ENCODE measurements at places on chromosomes 5 and 9.

DNA sequence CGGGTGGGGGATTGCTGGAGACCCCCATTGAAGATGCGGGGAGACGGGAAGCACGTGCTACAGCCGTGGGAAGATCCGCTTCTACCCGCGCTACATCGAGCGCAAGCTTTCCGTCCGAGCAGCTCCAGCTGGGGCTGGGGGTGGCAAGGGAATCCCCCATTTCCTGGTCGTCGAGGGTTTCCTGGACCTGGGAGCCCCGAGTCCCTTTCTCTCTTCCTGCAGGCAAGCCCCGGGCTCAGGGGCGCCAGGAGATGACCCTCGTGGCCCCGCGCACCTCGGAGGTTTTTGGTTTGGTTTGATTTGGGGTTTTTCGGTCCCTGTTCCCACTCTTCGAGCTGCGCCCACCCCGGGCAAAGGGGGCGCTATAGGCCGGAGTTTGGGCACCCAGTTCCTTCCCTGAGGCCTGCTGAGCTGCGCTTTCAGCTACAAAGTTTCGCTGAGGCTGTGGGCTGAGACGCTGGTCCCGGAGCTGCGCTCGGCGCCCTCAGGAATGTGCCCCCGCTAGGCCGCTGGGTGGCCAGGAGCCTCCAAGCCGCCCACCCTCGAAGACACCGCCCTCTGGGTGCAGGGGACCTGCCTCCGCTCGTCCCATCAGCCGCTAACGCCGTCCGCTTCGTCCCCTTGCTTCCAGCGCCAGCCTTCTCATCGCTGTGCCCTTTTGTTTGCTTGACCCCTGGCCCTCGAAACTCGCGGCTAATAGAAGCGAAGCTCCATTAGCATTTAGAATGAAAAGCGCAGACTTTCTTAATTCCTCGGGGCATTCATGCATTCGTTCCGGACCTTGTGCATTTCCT, 2.9 kb downstream of the NR4A3 start:
- peak; percentile 78 for DNase-seq

DNA sequence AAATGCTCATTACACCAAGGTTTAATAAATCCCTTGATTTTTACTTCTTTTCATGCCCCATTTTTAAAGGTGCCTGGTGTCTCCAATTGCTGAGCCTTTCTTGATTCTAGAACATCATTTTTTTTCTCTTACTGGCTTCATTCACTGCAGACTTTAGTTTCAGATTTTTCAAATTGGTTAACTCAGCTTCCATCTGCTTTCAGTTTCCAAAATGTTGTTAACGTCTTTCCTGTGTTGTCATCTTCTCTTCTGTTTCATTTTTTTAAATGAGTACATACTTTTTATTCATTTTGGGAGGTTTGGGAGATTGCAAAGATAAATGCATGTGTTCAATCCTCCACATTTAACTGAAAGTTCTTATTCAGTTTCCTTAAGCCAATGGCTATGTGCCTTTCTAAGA, 126.4 kb upstream of the CCNG1 start:
- DNase-seq: no peak

DNA sequence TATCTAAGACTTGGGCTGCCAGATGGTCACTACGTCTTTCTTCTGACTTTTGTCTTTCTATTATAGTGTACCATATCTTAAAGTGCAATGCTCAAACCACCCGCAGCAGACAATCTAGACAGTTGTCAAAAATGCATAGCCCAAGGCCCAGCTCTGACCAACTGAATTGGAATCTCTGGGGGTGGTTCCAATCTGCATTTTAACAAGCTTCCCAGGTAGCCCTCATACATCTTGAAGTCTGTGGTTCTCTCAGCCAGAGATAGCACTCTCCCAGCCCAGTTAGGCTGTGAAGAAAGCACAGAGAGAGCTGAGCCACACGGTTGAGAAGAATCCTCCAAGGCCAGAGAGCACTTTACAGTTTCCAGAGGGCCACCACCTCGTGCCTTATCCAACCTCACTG, 128.2 kb upstream of the HAND1 start:
- peak; percentile 76 for DNase-seq

DNA sequence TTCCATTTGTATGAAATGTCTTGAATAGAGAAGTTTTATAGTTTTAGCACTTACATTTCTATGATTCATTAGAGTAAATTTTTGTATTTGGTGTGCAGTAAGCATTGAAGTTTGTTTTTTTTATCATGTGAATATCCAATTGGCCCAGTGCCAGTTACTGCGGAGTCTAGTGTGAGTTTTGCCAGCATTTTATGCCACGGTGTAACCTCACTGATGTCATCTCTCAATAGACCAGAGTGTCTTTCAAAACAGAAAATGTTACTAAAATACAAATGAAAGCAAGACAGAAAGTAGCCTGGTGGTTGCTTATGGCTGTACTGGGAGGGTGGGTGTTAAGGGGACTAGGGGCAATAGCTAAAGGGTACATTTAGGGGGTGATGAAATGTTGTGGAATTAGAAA, 62.8 kb downstream of the IPPK start:
- no peak for DNase-seq

DNA sequence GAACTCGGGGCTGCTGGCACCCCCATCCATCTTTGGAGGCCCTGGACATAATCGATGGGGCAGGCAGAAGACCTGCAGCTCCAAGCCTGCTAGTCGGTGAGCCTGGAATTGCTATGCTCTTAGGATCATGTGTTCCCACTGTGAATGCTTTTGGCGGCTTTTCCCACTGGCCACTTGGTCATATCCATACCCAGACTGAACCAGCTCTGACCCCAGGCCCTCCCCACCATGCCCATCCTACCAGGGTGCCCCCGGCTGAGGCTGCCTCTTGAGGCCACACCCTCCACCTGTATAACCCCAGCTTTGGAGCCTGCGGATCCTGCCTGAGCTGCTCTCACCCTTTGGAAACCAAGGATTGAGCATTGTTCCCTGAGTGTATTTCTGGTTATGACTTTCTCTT, 113.5 kb downstream of the TENT4A start:
- no peak for DNase-seq

DNA sequence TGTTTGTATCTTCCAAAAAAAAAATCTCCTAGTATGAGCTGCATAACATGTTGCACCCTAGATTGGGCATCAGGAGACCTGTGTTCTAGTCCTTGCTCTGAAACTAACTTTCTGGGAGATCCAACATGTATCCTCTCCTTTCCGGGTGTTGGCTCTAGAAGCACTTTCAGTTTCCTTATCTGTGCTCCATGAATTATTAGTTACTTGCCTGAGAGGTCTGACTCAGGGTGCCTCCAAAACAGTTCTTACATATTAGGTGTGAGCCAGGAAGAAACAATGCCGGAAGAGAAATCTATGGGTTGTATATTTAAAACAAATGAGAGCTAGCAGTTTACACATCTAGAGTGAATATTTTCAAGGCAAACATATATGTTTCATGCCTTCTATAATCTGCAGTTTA, 36.7 kb upstream of the SLC36A2 start:
- no peak for DNase-seq

DNA sequence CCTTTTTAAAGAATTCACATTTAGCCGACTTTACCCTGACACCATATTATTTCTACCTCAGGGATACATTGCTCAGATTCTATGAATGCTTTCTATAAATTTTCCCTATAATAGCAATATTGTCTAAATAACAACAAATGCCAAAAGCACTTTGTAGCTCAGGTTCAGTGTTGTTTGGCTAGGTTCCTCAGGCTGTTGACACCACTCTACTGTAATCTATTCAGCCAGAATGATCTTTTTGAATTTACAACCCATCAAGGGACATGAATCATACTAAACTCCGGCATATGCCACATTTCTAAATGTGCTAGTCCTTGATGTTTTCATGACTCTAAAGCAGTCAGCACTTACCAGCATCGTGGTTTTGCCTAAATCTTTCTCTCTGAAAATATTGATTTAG, 641.5 kb upstream of the CDH10 start:
- DNase-seq: no peak

DNA sequence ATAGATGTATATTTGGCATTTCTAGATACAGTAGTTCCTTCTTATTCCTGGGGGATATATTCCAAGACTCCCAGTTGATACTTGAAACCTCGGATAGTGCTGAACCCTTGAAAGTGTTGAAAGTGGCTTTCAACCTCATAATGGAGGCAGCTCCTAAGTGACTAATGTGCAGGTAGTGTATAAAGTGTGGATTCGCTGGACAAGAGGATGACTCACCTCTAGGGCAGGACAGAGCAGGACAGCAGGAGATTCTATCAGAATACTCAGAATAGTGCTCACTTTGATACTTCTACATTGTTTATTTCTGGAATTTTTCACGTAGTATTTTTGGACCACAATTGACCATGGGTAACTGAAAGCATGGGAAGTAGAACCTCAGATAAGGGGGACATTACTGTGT, 1138.9 kb upstream of the WWC1 start:
- DNase-seq: no peak

GRCh38 chr9:112103405-112103804, 71.7 kb downstream of the SUSD1 start:
- no peak for DNase-seq

GRCh38 chr5:62190173-62190572, 115.8 kb upstream of the KIF2A start:
- DNase-seq: no peak

GRCh38 chr5:180099733-180100611, 28.4 kb upstream of the RNF130 start:
- no peak for DNase-seq

DNA sequence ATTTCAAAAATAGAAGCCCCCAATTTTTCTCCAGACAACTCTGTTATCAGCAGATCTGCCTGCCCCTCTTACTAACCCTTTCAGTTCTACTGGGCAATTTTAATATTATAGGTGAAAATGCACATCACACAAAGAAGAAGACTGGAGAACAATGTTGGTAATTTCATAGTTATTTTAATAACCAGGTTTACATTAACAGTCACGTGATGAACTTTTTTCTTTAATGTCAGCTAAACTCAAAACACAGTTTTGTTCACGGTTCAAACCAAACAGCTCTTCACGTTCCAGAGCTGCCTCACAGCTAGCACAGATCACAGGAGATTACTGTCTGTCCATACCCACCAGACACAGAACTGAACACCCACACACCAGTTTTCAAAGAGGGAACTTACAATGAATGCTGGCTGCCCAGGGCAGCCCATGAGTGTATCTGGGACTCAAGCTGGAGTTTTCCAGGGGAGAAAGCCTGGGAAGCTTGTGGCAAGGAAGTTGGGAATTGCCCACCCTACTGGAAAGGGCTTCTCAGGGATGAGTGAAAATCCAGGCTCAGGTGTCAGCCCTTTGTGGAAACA, 119.1 kb downstream of the DPYSL3 start:
- DNase-seq: no peak

DNA sequence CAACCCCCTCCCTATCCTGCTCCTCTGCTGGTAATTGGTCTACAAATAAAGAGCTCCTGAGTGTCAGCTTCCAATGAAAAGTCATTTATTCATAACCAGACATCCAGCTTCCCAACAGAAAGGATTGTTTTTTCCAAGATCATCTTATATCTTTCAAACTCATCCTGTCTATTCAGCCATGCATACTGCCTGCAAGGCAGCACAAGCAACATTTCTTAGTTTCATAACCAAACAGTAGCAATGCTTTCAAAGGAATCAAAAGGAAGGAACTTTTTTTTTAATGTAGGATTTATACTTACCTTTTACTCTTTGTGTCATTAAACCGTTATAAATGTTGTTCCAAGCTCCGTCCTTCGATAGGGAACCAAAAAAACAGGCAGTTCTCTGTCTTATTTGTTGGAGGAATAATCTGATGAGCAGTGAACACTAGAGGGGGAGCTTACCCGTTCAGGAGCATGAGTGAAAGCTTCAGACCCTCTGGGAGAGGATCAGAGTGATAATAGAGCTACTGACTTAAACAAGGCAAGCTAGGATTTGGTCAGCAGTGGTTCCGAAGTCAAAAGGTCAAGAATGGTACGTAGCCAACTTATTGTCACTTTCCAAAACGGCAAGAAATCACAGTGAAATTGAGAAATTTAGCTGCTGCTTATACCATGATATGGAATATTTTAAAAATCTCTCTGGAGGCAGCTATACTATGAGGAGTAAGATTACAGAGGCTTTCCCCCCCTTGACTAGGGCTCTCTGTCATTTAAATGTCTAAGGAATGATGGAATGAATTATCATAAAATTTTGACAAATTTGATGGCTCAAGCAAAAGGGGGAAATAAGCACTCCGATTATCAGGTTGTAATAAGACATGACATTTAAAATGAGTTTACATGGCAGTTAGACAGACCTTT, 892.9 kb downstream of the NR2F1-AS1 start:
- peak; percentile 68 for DNase-seq

- no peak for DNase-seq
Observed at GRCh38 chr5:101018299-101018698, 115.2 kb upstream of the ST8SIA4 start.

GRCh38 chr5:106086352-106086751, 1584.4 kb downstream of the EFNA5 start:
- no peak for DNase-seq

DNA sequence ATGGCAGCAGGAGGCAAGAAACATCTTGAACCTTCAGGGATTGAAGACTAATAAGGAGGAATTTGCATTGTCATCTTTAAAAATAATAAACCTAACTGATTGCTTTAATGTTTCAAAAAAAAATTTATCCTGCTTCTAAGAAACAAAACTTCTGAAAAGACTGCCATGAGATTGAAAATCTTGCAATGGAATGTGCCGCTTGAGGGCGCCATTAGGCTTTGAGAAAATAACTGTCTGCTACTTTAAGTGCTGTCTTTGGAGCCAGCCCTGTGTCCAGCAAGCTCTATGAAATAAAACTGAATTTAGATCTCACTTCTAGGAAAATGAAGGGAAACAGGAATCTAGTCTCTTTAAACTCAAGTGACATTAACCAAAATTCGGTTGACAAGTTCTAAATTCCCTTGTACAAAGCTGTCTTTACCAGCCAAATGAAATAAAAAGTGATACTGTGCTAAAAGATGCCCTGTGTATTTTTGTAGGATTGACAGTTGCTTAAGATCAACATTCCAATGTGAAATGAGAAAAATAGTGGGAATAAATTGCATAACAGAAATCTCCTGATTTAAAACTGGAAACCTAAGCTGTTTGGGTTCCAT, 79.4 kb downstream of the ESM1 start:
- peak; percentile 69 for DNase-seq

DNA sequence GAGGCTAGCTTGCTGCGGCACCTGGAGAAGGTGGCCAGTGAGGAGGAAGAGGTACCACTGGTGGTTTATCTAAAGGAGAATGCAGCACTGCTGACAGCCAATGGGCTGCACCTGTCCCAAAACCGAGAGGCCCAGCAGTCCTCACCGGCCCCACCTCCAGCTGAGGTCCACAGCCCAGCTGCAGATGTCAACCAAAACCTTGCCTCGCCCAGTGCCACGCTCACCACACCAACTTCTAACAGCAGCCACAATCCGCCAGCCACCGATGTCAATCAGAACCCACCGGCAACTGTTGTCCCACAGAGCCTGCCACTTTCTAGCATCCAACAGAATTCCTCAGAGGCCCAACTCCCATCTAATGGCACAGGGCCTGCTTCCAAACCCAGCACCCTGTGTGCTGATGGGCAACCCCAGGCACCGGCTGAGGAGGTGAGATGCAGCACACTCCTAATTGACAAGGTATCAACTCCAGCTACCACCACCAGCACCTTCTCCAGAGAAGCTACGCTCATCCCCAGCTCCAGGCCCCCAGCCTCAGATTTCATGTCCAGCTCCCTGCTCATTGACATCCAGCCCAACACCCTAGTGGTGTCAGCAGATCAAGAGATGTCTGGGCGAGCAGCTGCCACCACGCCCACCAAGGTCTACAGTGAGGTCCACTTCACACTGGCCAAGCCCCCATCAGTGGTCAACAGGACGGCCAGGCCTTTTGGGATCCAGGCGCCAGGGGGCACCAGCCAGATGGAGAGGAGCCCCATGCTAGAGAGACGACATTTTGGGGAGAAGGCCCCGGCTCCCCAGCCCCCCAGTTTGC, 8.0 kb downstream of the SYNPO start:
- DNase-seq: no peak

- no peak for DNase-seq
Observed at GRCh38 chr9:113255438-113255837, 19.9 kb downstream of the CDC26 start.

- no peak for DNase-seq
Observed at GRCh38 chr9:33138768-33139167, 28.4 kb downstream of the B4GALT1 start.
